Liver (tissue), 10 donors: ENCODE measurements at places on chromosomes 16 and 17. TPM values are rescaled to one million over a fixed set of nuclear protein-coding genes. Genes with fewer than 3 reads are reported as not detected.

Gene ATP1B2
- 3.4 TPM for polyA plus RNA-seq

Gene MYH13
- not detected for polyA plus RNA-seq

Gene ARHGAP44
- polyA plus RNA-seq, result 0.33 TPM

Gene IRX3
- not detected for polyA plus RNA-seq
